Neural progenitor cell (in vitro differentiated cells): ENCODE measurements at places on chromosomes 1 and 21.

DNA sequence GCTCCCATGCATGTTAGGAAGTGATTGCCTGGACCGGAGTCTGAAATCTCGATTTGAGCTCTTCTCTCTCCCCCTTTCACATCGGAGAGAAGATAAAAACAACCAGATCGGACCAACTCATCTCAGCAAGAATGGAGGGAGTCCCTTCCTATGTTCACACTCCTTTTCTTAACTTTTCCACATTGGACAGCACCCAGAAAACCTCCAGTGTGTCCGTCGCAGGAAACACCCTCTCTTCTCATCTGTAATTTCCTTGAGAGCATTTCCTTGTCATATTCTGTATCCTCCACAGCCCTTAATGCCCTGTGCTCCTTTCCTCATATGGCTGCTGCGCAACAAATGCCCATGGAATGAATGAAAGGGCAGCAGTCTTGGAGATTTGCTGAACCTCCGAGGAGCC lies 1.5 kb upstream of the TDRD10 start:
- H3K4me3 ChIP-seq: no peak overlapping the region
- peaks cover 92% of the 10 kb centered on the region for H3K27me3 ChIP-seq
- peaks cover 4% of the 10 kb centered on the region for H3K4me1 ChIP-seq
- no peaks in the 10 kb centered on the region for H3K36me3 ChIP-seq
- no peak for DNase-seq

DNA sequence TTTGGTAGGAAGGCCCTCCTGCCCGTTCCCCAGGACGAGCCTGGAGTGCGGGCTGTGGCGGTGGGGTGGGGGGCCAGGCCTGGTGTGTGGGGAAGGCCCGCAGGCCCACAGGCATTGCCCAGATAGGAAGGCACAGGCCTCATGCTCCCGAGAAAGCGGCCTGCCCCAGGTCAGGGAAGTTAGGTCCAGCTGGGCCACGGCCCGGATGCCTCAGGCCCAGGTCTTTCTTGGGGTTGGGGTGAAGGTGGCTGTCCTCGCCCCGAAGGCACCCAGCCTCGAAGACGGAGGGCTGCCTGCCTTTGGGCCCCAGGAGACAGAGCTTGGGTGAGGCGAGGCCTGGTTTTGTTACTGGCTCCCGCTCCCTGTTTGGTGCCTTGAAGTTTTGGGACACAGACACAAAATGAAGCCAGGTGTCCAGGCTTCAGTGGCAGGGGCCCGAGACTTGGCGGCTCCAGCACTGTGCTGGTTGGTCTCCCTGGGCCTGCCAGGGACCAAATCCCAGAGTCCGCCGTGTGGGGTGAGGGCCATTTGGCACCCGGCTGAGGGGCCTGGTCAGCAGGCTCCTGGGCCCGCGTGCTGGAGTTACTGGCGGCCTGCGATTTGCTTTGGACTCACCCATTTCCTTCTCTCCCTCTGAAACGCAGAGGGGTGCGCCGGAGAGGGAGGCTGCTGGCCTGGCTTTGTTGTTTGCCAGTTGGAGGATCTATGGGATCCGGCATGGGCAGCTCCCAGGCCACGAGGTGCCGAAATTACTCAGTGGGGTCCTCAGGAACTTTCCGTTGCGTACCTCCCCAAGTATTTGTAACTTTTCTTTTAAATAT lies 2.0 kb downstream of the SKI start:
- H3K36me3 ChIP-seq: no peaks in the 10 kb centered on the region
- peaks cover 45% of the 10 kb centered on the region for H3K4me1 ChIP-seq
- H3K27me3 ChIP-seq: peaks cover 13% of the 10 kb centered on the region
- H3K4me3 ChIP-seq: peak overlapping the region; percentile 98
- H3K27ac ChIP-seq: no peak overlapping the region

- no peak overlapping the region for H3K27ac ChIP-seq
- no peaks in the 10 kb centered on the region for H3K27me3 ChIP-seq
- H3K36me3 ChIP-seq: no peaks in the 10 kb centered on the region
- H3K4me3 ChIP-seq: peak overlapping the region; percentile 81
- peak; percentile 52 for DNase-seq
Measured at GRCh38 chr1:151539321-151540020, 638 bp upstream of the TUFT1 start.

DNA sequence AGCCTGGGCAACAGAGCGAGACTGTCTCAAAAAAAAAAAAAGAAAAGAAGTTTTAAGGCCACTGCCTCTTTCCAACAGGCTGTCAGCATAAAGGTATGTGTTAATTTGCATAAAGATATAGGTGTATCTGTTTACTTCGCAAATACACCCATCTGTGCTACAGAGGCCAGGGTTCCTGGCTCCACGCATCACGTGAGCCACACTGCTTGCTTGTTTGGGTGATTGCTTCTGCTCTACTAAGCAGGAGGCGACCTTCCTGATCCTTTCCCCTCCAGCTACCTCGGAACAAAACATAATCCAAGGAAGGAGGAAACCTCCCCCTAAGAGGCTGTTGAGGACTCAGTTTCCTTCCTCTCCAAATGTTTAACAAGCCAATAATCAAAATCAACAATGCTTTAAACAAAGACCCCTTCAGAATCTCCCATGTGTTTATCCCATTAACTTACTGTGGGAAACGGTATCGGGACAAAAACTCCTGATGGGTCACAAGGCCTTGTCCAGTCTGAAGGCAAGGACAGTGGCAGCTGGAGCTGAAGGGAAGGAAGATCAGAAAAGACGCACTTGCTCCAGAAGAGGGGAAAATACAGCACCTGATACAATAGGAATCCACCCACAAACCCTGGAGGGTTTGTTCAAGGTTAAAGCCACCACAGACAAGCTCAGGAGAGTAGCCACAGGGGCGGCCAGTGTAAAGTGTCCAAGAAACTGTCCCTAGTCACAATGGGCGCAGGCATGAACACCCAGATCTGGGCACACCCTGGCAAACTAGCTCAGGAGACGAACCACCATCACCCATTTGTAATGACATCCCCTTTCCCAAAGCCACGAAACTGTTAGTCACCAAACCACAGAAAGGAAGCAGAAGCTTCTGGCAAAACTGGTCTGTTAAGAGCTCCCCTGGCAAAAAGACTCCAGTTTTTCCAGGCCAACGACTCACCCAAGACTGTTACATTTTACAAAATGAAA lies 17.2 kb downstream of the CTNNBIP1 start:
- H3K27me3 ChIP-seq: no peaks in the 10 kb centered on the region
- DNase-seq: peak; percentile 65
- peaks cover 48% of the 10 kb centered on the region for H3K4me1 ChIP-seq

- H3K4me1 ChIP-seq: peaks cover 25% of the 10 kb centered on the region
- H3K36me3 ChIP-seq: no peaks in the 10 kb centered on the region
- H3K27me3 ChIP-seq: no peaks in the 10 kb centered on the region
- peak overlapping the region; percentile 34 for H3K4me3 ChIP-seq
Measured at GRCh38 chr1:150162862-150163706, 13.4 kb downstream of the PLEKHO1 start.

- no peaks in the 10 kb centered on the region for H3K36me3 ChIP-seq
- H3K27ac ChIP-seq: no peak overlapping the region
- H3K27me3 ChIP-seq: no peaks in the 10 kb centered on the region
- peak; percentile 20 for DNase-seq
- H3K4me3 ChIP-seq: no peak overlapping the region
Measured at GRCh38 chr1:24743404-24744211, 1.6 kb upstream of the CLIC4 start.

- peaks cover 13% of the 10 kb centered on the region for H3K4me1 ChIP-seq
- no peak overlapping the region for H3K4me3 ChIP-seq
- no peak for DNase-seq
- no peak overlapping the region for H3K27ac ChIP-seq
Measured at GRCh38 chr1:38179483-38179882, 132.9 kb upstream of the POU3F1 start.
